Kidney (tissue), 22 donors: ENCODE measurements at places on chromosomes 3 and 15. TPM values are rescaled to one million over a fixed set of nuclear protein-coding genes. Genes with fewer than 3 reads are reported as not detected.

- no peaks in the 10 kb centered on the region for H3K27me3 ChIP-seq
- DNase-seq = no peak
- H3K36me3 ChIP-seq = no peaks in the 10 kb centered on the region
- no peak overlapping the region for H3K4me3 ChIP-seq
- H3K4me1 ChIP-seq = peaks cover 23% of the 10 kb centered on the region
Measured at GRCh38 chr3:149575213-149575960, 82.4 kb downstream of the WWTR1 start.

Gene DGKG
- 11.4 TPM for total RNA-seq

Gene XIRP1
- total RNA-seq = 0.09 TPM

DNA sequence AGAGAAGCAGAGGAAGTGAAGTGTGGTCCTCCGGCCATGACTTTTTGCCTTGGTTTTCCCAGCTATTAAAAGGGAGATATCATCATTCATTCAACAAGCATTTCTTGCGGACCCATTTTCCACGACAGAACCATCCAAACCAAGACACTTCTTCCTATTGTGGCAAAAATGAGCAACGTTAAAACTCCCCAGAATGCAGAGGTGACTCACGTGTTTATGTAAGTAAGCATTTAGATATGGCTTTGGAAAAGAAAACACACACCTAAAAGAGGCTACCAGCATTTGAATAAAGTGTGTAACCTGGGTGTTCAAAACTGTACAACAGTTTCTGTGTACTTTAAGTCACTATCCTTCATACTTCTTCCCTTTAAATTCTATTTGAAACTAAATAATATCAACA, 181.3 kb downstream of the RORA start:
- H3K4me1 ChIP-seq = no peaks in the 10 kb centered on the region
- H3K36me3 ChIP-seq = no peaks in the 10 kb centered on the region
- DNase-seq = no peak
- no peak overlapping the region for H3K27ac ChIP-seq

Gene TARS3
- 13.8 TPM for total RNA-seq

DNA sequence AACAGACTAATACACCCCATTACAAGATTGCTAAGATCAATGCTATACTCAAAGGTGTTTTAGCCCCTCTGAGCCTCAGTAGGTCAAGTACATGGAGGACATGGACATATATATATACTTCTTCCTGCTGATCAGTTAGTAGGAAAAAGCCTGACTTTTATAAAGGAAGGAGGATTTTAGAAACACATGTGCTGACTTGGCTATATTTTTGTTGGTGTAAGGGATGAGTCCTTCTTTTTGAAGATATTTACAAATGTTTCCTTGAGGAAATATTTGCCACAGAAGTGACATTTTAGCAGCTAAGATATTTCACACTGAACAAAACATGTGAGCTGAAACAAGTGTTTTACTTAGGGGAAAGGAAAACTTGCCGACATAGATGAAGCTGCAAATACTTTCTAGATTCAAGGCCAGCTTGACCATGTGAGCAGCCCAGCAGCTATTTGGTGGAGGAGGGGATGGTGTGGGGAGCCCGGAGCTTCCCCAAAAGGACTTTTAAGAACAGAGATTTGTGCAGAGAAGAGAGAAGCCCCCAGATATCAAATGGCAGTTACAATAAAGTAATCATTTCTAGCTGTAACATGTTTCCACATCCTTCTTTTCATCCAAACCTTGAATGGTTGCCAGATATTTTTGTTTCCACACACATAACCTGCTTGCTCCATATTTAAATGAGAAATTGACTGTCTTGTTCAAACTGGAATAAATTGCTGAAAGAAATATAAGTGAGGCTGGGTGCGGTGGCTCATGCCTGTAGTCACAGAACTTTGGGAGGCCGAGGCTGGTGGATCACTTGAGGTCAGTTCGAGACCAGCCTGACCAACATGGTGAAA, 111.7 kb upstream of the NR2F2 start:
- H3K27ac ChIP-seq = no peak overlapping the region
- no peak overlapping the region for H3K4me3 ChIP-seq
- H3K27me3 ChIP-seq = no peaks in the 10 kb centered on the region
- H3K4me1 ChIP-seq = no peaks in the 10 kb centered on the region
- no peak for DNase-seq

- no peak overlapping the region for H3K4me3 ChIP-seq
- H3K27me3 ChIP-seq = no peaks in the 10 kb centered on the region
- DNase-seq = peak; percentile 59
- H3K36me3 ChIP-seq = no peaks in the 10 kb centered on the region
- H3K27ac ChIP-seq = no peak overlapping the region
Measured at GRCh38 chr3:62558549-62559112, 185.3 kb upstream of the FEZF2 start.

DNA sequence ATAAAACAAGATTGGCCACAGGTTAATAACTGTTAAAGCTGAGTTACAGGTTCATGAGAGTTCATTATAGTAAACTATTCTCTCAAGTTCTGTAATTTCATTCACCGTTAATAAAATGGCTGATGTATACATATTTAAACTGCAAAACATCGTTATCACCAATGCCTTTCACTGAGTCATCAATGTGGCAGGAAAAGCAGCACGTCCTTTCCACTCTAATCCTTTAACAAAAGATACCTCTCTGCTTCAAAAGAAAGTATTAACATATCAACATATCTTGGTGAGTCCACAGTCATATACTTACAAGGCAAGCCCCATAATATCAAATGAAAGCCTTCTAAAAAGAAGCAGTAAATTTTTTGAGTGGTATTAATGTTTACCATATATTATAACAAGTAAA, 54.5 kb downstream of the UACA start:
- DNase-seq = no peak
- H3K27ac ChIP-seq = no peak overlapping the region
- no peaks in the 10 kb centered on the region for H3K27me3 ChIP-seq
- H3K4me1 ChIP-seq = no peaks in the 10 kb centered on the region
- H3K4me3 ChIP-seq = no peak overlapping the region
- no peaks in the 10 kb centered on the region for H3K36me3 ChIP-seq

DNA sequence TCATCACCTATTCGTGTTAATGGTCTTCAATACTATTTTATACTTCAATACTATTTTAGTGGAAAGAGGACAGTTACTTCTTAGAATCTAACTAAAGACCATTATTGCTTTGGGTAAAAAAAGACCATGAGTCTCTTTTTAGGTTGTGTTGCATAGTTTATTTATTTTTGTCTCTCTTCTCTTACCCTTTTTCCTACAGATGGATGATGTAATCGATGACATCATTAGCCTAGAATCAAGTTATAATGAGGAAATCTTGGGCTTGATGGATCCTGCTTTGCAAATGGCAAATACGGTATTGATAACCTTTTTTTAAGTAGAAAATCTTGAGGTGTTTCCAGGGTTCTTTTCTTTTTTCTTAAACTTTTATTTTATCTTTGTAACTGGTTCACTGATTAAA, 58.5 kb upstream of the SAMMSON start:
- H3K27ac ChIP-seq = no peak overlapping the region
- H3K27me3 ChIP-seq = no peaks in the 10 kb centered on the region
- no peak overlapping the region for H3K4me3 ChIP-seq
- peaks cover 18% of the 10 kb centered on the region for H3K36me3 ChIP-seq
- H3K4me1 ChIP-seq = no peaks in the 10 kb centered on the region

GRCh38 chr15:61839546-61839945, 220.7 kb downstream of the VPS13C start:
- H3K27me3 ChIP-seq = no peaks in the 10 kb centered on the region
- no peaks in the 10 kb centered on the region for H3K36me3 ChIP-seq
- no peak overlapping the region for H3K4me3 ChIP-seq

GRCh38 chr15:91252322-91252721, 152.3 kb downstream of the SV2B start:
- no peaks in the 10 kb centered on the region for H3K4me1 ChIP-seq
- H3K36me3 ChIP-seq = no peaks in the 10 kb centered on the region
- DNase-seq = no peak

DNA sequence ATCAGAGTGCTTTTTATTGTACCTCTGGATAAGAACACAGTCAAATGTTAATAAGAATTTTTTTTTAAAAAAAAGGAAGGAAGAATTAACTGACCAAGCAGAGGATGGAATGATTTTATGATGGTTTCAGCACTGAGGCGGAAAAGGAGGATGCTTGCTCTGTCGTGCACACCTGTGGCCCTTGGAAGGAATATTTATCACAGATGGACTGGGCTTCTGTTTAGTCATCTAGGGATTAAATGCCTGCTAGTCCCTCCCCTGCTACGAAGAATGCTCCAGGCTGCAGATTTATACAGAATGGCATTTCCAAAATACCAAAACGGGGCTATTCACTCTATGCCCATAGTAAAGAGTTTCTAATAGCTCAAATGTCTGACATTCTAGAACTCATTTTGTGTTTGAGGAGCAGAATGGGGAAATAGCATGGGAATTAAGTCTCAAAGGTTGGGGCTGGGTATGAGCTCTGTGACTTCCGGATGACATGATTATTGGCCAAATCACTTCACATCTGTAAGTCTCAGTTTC, 92.8 kb upstream of the BCL6 start:
- DNase-seq = no peak
- no peaks in the 10 kb centered on the region for H3K4me1 ChIP-seq
- H3K36me3 ChIP-seq = no peaks in the 10 kb centered on the region

DNA sequence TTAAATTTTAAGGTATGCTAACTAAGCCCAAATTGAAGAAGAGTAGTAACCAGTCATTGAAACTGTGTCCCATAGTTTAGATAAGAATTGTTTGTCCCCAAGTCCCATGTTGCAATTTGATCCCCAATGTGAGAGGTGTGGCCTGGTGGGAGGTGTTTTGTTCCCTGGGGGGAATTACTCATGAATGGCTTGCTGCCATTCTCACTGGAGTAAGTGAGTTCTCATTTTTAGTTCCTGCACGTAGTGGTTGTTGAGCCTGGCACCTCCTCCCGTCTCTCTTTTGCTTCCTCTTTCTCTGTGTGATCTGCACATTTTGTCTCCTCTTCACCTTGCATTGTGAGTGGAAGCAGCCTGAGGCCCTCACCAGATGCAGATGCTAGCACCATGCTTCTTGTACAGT, 1271.0 kb downstream of the NSUN3 start:
- no peak for DNase-seq
- no peak overlapping the region for H3K27ac ChIP-seq
- H3K4me1 ChIP-seq = no peaks in the 10 kb centered on the region
- H3K4me3 ChIP-seq = no peak overlapping the region
- H3K27me3 ChIP-seq = no peaks in the 10 kb centered on the region

- DNase-seq = no peak
- H3K4me3 ChIP-seq = no peak overlapping the region
- H3K4me1 ChIP-seq = peaks cover 2% of the 10 kb centered on the region
- no peak overlapping the region for H3K27ac ChIP-seq
Measured at GRCh38 chr3:115627180-115628074, 4.1 kb downstream of the GAP43 start.

GRCh38 chr3:128337305-128337704, 129.4 kb downstream of the DNAJB8 start:
- H3K27me3 ChIP-seq = no peaks in the 10 kb centered on the region
- H3K4me1 ChIP-seq = no peaks in the 10 kb centered on the region
- no peak overlapping the region for H3K4me3 ChIP-seq
- H3K27ac ChIP-seq = no peak overlapping the region

- H3K4me1 ChIP-seq = no peaks in the 10 kb centered on the region
- no peaks in the 10 kb centered on the region for H3K27me3 ChIP-seq
- H3K27ac ChIP-seq = no peak overlapping the region
- no peaks in the 10 kb centered on the region for H3K36me3 ChIP-seq
- H3K4me3 ChIP-seq = no peak overlapping the region
- DNase-seq = no peak
Measured at GRCh38 chr3:17577796-17578520, 164.5 kb downstream of the TBC1D5 start.

GRCh38 chr3:59267021-59267420, 217.2 kb upstream of the CFAP20DC start:
- no peak for DNase-seq
- H3K4me1 ChIP-seq = no peaks in the 10 kb centered on the region
- no peaks in the 10 kb centered on the region for H3K36me3 ChIP-seq
- H3K27me3 ChIP-seq = no peaks in the 10 kb centered on the region

Gene MYEF2
- 46.3 TPM for total RNA-seq

GRCh38 chr3:191239407-191240031, 40.5 kb downstream of the OSTN start:
- H3K36me3 ChIP-seq = no peaks in the 10 kb centered on the region
- H3K27ac ChIP-seq = no peak overlapping the region
- H3K27me3 ChIP-seq = no peaks in the 10 kb centered on the region
- no peak overlapping the region for H3K4me3 ChIP-seq
- no peak for DNase-seq
- no peaks in the 10 kb centered on the region for H3K4me1 ChIP-seq

DNA sequence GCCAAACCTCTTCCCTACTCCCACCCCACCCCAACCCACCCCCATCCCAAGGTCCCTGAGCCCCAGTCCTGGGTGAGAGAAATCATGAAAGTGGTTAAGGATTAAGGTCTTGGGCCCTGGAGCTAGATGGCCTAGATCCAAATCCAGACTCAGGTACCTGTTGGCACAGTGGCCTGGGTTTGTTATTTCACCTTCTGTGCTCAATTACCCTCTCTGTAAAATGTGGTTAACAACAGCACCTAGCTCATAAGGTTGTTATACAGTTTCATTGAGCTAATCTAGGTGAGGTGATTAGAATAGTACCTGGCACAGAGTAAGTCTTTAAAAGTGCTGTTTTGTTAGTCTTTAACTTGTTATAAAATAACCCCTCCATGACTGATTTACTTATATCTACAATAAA, 6.4 kb upstream of the SNUPN start:
- no peaks in the 10 kb centered on the region for H3K36me3 ChIP-seq
- H3K27me3 ChIP-seq = no peaks in the 10 kb centered on the region
- no peak overlapping the region for H3K27ac ChIP-seq
- DNase-seq = no peak

DNA sequence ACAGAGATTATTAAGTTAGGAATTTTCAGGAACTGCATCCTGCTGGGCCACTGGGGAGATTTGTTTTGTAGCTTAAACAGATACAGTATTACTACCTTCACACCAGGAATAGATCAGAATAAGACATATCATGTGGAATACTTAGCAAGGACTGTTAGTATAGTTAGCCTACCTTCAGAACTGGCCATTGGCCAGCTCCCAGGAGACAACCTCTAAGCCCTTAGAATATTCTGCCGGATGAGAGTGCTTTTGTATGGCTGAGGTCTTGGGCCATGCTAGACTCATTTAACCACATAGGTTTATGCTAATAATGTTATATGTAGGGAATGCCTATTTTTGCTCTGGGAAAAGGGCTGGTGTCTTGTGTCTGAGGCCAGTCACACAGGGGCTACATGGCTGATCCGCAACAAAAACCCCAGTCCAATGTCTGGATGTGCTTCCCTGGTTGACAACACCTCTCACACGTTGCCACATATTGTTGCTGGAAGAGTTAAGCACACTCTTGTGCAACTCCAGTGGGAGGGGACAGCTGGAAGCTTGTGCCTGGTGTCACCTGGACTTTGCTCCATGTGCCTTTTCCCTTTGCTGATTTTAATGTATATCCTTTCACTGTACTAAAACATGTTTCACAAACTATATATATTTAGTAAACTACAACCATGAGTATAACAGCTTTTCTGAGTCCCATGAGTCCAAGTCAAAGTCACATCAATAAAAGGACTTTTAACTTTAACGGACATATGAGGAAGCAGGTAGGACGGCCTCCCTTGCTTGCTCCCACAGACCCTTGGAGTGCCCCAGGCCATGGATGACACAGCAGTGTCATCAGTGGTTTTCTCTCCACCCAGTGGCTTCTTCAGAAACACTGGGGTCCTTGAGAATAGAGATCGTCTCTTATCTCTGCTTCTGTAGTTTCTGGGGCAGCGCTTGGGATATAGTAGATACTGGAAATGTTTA, 118.0 kb upstream of the C3orf80 start:
- no peak overlapping the region for H3K4me3 ChIP-seq
- H3K4me1 ChIP-seq = no peaks in the 10 kb centered on the region
- H3K27ac ChIP-seq = no peak overlapping the region
- no peak for DNase-seq
- H3K36me3 ChIP-seq = no peaks in the 10 kb centered on the region

Gene TGM4
- total RNA-seq = not detected

Gene ATP13A5
- total RNA-seq = not detected
